Pons (tissue), 1 donor: ENCODE measurements at places on chromosomes 16 and 17.

- DNase-seq = no peak
Observed at GRCh38 chr16:54027558-54027957, 259.0 kb downstream of the IRX3 start.

DNA sequence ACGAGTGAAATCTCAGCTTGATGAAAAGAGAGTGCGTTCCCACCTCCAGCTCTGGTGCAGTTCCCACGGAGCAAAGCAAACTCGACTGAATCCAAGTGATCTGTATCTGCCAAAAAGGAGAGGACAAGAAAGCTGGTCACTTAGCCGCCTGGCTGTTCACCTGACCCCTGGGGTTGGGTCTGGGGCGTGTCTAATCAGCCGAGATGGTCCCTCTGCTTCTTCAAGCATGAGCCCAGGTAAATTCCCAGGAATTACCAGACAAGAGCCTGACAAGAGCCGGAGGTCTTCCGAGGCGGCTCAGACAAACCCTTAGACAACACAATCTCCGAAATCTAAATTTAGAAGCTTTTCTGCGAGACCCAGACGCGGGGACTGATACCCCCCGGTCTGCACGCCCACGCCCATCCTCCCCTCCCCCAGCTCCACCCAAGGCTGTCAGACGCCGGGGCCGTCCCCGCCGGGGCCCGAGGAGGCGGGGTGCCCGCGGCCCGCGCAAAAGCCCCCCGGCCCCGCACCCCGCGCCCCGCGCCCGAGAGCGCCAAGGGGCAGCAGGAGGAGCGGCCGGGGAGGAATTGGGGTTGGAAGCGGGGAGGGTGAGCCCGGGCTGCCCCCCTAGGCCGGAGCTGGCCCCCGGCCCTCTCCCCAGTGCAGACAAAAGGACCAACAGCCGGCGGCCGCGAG is 674 bp downstream of the ZNF821 start:
- DNase-seq = peak; percentile 47

GRCh38 chr16:81807767-81808358 is 28.8 kb downstream of the PLCG2 start:
- DNase-seq = no peak

DNA sequence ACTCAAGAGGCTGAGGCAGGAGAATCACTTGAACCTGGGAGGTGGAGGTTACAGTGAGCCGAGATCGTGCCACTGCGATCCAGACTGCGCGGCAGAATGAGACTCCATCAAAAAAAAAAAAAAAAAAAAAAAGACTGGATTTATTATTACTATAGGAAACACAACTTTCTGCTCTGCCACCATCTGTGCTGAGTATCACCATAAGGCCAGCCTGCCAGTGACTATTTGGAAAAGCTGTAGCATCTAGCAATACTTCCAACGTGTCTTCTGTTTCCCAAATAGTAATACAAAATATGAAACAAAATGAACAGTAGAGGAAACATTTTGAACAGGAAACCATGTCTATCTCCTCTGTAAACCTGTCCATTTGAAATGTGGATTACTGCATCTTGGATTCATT is 43.6 kb upstream of the CRYM start:
- no peak for DNase-seq

DNA sequence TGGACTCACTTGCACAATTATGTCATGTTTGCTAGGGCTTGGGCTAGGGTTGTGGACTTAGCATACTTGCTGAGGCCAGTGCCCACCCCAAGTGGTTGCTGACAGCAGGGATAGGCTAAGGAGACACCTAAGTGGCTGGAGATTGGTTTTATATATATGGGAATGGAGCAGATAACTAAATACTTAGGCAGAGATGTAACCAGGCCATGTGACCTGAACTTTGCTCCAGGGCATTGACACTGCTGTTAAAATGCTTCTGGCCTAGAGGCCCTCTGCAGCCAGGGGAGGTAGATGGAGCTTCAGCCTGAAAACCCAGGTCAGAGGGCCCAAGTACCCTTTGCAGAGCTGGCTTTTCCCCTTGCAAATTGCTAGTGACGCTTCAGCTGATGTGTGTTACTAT is 1.4 kb upstream of the ITGB3 start:
- DNase-seq = no peak

DNA sequence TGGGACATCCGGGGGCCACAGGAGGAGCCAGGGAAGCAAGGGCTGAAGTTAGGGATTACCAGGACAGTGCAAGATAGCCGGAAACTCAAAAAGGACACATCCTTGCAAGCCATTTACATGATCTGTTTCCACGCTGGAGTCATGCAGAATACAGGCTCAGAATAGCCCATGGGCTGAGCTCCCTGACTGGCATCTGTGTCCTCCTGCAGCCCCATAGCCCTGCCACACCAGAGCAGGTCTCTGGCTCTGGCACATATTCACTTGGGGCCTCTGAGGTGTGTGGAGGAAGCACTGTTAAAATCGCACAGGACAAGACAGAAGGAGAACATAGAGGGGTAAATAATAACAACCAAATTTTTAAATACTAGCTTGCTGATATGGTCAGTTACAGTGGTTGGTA is 65.8 kb downstream of the ELAC2 start:
- DNase-seq = no peak

DNA sequence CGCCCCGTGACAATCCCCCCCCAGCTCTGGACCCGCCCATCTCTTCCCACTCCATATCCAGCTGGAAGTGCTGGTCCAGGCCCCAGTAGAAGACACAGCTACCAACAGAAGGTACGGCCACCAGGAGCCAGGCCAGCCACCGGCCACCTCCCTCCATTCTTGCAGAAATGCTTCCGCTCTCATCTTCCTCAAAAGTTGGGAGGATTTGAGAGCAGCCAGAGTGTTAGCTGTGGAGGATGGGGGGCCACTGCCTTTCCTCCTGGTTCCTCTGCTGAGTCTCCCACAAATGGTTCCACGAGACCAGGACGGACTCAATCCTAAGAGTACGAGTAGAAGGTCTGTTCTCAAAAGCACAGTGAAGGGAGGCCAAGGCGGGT is 78.3 kb downstream of the GAS7 start:
- DNase-seq = no peak

GRCh38 chr16:22838681-22839080 is 24.7 kb downstream of the HS3ST2 start:
- DNase-seq = no peak

DNA sequence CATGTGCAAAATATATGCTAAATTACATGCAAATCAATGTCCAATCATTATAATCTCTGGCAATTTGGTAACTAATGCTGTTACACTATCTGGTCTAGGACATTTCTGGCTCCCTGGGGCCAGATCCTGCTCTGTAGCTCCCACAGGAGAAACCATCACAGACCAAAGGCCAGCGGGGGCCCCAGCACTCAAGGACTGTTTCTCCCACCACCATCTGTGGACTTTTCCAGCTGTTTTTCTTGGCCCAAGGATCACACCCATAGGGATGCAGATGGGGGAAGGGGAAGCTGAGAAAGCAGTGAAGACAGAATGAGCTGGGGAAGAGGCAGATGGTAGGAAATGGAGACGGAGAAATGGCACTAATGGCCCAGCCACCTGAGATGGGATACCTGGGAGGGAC is at the start of gene HIGD1B:
TSS of gene HIGD1B (plus strand) at position 298 of the 400 bp plus-strand sequence. CDS start 270 bp downstream, outside the sequence.
- DNase-seq = no peak

GRCh38 chr17:40062329-40063186 is at the start of gene THRA:
TSS of gene THRA (plus strand) at chr17:40062965. CDS start at chr17:40074489, 11,524 bp downstream.
- DNase-seq = peak; percentile 48

GRCh38 chr16:67169642-67170167 is 633 bp upstream of the NOL3 start:
- DNase-seq = no peak

- DNase-seq = no peak
Observed at GRCh38 chr17:69818467-69818866, 256.6 kb upstream of the KCNJ16 start.

DNA sequence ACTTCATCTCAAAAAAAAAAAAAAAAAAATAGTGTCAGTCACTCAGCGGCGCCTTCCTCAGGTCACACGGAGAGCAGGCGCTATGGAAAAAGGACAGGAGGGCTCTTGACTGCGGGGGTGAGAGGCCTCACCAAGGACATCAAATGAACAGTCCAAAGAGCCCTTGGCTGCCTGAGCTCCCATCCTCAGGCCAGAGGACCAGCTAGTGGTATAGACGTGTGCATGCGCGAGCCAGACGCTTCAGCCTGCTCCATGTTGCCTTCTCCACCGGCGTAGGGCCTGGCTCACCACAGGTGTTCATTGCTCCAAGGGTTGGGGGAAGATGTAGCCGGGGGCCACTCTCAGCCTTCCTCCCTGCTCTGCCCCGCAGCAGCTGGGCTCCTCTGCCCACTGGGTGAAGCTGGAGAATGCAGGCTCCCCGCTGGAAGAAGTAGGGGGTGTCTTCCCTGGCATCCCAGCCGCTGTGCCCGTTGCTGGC is 65.8 kb upstream of the PLCG2 start:
- no peak for DNase-seq

- no peak for DNase-seq
Observed at GRCh38 chr16:19484096-19484495, 37.8 kb downstream of the GDE1 start.

DNA sequence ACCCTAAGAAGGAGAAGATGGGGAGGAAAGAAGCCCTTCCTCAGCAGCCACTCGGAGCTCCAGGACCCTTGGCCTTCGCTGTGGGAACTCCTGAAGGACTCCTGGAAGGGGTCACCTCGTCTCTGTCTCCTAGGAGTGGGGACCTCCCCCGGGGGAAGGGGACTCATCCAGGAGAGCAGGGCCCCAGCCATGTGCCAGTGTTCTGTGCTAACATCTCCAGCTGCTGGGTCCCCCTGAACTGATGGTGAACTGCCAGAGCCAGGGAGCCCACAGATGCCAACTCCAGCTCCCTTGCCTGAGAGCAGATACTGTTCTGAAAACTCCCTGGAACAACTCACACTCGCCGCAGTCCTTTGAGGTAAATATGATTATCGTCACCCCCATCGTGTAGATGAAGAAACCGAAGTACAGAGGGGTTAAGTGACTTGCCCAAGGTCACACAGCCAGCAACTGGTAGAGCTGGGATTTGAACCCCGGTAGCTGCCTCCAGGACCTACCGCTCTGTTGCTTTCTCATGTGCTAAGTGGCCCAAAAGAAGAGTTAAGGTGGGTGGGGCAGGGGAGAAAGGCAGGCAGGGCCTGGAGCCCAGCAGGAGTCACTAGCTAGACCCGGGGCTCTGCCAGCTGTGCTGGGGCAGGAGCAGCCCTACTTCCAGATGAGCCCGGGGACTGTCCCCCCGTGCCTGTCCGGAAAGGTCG is 10.5 kb downstream of the TIMM22 start:
- no peak for DNase-seq

GRCh38 chr16:67996666-67997065 is 2.6 kb downstream of the DPEP2 start:
- DNase-seq = no peak

DNA sequence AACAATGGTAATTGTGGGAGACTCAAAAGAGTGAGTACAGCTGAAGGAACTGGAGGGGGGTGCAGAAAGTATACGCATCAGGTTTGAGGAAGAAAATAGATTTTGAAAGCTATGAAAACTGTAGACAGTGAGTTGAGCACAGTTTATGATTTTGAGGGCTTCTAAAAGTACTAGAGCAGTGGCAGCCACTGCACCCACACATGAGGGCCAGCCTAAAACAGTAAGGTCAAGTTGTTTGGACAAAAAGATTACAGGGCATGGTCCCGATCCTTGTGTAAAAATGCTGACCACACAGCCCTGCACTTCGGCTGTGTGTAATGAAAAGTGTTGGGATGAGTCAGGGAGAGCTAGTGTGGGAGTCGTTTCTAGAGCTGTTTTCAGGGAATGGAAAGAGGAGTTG is 2282.1 kb downstream of the TP53TG3F start:
- DNase-seq = no peak

GRCh38 chr17:79305376-79305767 is 230.7 kb downstream of the ENGASE start:
- DNase-seq = no peak

GRCh38 chr16:78593352-78593751 is 493.9 kb downstream of the WWOX start:
- DNase-seq = no peak

GRCh38 chr16:77211880-77212740 is 12.9 kb downstream of the SYCE1L start:
- no peak for DNase-seq

DNA sequence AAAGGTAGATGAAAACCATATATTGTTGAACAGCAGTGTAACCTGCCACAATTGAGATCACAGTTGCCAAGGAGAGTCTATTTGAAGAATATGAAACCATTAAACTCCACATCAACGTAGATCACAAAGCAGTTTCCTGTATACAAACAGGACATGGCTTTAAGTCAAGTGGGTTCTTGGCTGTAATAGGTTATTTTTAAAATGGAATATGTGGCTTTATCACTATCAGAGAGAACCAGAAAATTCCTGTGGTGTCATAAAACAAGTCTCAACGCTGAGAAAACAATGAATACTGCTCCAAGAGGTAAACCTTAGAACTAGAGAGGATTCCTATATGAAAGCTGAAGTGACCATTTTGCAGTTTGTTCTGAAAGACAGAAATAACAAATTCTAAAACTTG is 999.7 kb downstream of the CDH11 start:
- DNase-seq = no peak

DNA sequence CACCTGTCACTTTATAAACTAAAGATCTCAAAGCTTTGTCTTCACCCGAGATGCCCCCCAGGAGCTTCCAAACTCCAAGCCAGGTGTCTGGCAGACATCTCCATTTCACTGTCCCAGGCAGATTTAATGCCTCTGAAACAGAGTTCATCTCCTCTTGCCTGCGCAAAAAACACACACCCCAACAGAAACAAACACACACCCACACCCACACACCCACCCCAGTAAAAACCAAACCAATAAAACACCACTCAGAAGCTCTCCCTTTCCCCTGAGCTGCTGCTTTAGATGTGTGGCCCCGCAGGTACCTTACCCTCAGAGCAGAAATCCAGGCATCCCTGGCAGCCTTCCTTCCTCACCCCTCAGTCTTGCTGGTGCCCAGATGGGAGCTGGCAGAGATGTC is 14.4 kb downstream of the SEC14L1 start:
- no peak for DNase-seq

- DNase-seq = peak; percentile 15
Observed at GRCh38 chr17:72342627-72343527, 222.1 kb downstream of the SOX9 start.

DNA sequence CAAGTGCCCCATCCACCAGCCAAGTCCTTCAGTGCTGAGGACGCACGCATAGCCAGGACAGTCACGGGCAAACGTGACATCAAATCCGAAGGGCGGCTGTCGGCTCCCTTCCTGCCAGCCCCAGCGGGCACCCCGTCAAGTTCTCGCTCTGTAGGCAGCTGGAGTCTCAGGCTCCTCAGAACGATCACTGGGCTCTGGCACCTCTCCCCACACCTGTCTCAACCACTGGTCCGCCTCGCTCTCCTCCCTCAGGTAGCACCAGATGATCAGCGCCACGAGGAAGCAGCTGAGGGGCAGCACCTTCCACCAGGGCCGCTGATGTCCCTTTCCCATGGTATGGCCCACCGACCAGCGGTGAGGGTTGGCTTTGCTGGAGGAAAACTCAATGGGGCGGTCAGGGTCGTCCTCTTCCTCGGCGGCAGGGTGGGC is 422 bp downstream of the UQCC4 start:
- peak; percentile 15 for DNase-seq

- no peak for DNase-seq
Observed at GRCh38 chr17:35765756-35766488, 5.2 kb downstream of the C17orf50 start.
